Activated naive CD4-positive, alpha-beta T cell (primary cell): ENCODE measurements at places on chromosomes 7 and 10.

- DNase-seq = no peak
Observed at GRCh38 chr7:31890198-31890597, 180.0 kb downstream of the PDE1C start.

- DNase-seq = no peak
Observed at GRCh38 chr10:124935946-124936345, 6.0 kb upstream of the ZRANB1 start.

DNA sequence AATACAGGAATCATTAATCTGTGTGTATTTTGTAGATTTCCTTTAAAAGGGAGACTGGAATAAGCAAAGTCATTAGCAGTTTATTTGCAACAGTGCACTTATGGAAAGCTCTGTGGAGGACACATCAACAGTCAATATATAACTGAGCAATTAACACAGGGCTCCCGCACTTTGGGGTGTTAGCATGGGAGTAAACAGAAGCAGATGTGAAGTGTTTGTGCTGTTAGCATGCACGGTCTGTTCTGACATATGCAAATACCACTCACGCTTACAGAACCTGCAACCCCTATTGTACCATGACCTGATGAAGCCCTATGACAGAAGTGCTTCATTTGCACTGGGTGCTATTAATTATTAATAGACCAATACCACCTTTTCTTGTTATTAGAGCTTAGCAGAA, 118.9 kb downstream of the PPP1R3A start:
- no peak for DNase-seq

GRCh38 chr10:22453320-22453719, 108.0 kb downstream of the SPAG6 start:
- DNase-seq = no peak

DNA sequence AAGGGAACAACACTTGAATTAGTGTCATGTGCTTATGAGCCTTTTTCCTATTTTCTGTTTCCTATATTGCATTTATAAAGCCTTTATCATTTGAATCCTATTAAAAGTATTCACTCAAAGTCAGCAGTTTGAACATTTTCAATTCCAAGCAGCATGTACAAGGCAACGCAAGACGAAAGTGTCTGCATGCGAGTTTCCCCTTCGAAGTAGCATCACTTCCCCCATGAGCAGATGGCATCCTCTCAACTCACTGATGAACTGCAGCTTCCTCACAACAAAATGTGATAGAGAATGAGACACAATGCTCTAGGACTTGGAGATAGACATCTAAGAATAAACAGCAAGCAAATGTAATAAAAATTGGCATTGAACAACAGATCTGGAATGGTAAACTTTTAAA, 270.7 kb downstream of the PRPF18 start:
- no peak for DNase-seq

- no peak for DNase-seq
Observed at GRCh38 chr7:76334320-76334967, 24.3 kb downstream of the YWHAG start.

- no peak for DNase-seq
Observed at GRCh38 chr10:26475386-26475785, 37.2 kb downstream of the APBB1IP start.

DNA sequence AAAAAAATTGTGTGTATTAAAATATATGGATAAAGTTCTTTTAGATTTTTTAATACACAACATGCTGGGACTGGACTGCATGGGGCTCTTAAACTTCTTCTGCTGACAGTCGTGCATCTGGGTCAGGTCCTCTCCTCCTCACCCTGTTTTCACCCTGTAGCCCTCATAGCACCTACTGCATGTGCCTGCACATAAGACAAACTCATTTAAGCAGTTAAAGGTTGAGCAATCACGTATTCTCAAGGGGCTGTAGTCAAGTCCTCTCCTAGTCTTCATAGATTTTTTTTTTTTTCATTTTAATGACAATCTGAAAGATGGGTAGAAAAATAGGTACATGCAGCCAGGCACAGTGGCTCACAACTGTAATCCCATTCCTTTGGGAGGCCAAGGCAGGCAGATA, 23.6 kb upstream of the PDCD4 start:
- no peak for DNase-seq

DNA sequence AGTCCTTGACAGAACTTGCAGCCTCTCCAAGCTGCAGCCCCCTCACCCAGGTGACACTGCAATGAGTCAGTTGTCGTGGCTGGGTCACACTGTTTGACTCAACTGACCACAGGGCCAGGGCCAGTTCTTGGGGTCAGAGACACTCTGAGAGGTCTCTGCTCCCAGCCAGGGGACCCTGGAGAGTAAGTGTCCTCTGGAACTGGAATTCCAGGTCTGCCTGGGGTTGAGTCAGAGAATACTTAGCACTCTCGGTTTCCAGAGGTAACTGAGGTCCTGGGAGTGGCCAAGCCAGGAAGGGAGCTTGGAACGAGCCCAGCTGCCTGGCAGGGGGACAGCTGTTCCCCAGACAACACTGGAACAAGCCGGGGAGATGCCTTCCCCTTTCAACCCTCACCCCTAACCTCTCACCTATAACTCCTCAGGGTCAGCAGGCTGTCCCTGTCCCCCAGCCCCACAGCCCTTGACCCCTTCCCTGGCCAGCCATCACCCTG, 2.2 kb upstream of the MYL10 start:
- no peak for DNase-seq

DNA sequence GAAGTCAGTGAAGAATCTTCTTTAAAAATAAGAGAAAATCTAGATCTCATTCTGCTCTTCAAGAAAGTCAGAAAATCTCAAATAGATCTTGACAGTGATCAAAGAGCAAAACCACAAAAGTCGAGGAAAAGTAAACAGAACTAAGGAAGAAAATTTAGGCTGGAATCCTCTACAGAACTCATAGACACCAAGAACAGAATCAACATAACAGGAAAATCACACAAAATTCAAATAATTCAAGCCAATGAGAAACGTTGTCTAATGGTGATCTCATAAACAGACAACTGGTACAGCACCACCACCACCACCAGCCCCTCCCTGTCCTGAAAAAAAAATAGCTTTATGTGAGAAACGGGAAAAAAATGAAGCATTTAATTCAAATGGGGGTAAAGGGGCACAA, 6.9 kb downstream of the ITGB1 start:
- no peak for DNase-seq

- no peak for DNase-seq
Observed at GRCh38 chr10:121607310-121608055, 9.2 kb upstream of the FGFR2 start.

DNA sequence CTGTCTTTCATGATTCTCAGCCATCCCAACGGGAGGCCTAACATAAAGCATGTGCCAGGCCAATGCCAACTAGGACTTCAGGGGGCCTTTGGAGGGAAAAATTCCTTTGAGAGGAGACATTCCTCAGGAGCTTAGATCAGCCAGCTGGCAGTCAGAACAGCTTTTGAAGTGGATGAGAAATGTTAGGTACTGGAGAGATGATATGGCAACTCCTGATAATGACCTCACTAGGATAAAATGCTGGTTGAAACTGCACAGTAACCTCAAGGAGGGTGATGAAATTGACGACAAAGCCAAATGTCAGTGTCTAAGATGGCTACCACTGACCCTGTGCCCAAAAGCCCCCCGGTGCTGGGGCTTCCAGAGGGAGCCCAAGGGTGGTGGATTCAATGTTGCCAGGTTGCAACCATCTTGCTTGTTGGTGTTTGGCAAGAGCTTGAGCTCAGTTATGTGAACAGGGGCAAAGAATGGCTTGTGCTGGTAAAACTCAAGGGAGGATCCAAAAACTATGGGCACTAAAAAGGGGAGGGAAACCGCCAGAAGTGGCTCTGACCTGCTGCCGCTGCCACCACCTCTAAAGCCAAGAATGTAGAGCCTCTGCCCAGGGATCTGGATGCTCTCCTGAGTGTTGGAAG, 121.2 kb downstream of the UBE2H start:
- no peak for DNase-seq

GRCh38 chr10:117663750-117664149, 121.2 kb downstream of the EMX2 start:
- DNase-seq = no peak

- no peak for DNase-seq
Observed at GRCh38 chr7:95871075-95871848, 98.9 kb downstream of the DYNC1I1 start.

GRCh38 chr10:129759214-129760002, 204.7 kb downstream of the EBF3 start:
- DNase-seq = no peak

DNA sequence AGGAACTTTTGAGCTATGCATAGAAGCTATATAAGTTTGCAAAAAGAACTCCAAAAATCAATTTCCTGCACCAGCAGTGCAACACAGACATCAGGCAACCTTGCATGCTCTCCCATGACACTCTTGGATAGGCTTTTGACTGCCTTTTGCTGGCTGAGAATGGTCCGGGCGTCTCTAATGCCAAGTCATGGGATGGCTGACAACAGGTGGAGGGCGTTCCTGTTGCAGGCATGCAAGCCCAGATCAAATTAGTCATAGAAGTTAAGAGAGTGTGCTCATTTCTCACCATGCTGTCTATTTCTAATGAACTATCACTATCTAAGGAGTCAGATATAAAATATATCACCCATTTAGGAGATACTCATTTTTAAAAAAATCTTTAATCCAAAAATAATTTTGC, 8.4 kb downstream of the PLCE1 start:
- DNase-seq = no peak

- no peak for DNase-seq
Observed at GRCh38 chr7:116258734-116259133, 48.4 kb downstream of the TES start.

DNA sequence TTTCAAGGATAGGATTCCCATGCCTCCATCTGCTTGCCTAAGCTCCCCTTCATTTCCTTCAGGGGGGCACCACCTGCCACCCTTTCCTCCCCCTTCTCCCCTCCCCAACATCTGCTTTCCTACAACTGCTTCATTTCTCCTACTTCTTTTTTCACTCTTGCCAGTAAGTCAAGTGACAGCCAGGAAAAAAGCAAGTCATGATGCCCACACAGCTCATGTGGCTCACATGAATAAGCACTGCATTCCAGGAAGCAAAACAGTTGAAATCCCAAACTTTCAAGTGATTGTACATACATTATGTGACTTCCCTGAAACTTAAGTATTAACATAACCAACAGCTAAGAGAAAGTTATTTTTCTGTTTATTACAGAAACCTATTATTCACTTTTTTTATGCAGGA, 78.6 kb downstream of the TNS3 start:
- no peak for DNase-seq

DNA sequence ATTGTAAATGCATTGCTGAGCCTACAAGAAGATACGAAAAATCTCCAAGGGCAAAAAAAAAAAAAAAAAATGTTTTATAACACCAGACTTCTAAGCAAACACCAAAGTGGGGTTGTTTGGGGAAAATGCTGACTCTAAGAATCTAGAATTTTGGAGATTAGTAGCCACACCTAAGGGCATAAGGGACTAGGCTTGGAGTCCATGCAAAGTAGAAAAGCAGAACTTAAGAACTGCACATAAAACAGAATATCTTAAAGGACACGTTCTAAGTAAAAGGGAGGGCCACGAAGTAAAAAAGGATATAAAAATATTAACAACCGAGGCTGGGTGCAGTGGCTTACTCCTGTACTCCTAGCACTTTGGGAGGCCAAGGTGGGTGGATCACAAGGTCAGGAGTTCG, 269.8 kb upstream of the AUTS2 start:
- DNase-seq = no peak

DNA sequence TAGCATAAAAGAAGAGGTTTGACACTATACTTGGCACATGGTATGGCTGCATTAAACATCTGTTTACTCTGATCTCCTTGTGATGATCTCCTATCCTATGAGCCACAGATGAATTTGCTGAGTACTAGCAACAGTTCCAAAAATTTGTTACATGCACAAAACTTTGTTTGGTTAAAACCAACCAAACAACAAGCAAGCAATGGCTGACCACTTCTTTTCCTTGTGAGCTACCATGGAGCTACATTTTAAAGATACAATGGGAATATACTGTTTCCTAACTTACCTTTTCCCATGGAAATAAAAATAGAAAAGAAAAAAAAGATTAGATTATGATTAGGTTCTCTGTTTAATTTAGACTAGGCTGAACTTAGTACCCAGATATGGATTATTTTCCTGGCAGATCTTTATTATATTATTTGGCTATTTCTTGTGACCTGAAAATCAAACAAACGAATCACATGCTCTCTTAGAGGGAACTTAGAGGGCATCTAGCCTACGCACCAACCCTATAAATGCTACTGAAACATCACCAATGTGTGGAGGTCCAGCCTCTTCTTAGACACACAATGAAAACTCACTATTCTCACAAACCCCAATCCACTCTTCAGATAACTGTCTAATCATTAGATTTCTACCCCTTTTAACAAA, 80.1 kb upstream of the FAM133B start:
- DNase-seq = no peak
